ENCODE measurements at places on chromosomes 6 and 20.
A peak's percentile ranks its signal among the peaks of the same experiment; 100 is the strongest.

DNA sequence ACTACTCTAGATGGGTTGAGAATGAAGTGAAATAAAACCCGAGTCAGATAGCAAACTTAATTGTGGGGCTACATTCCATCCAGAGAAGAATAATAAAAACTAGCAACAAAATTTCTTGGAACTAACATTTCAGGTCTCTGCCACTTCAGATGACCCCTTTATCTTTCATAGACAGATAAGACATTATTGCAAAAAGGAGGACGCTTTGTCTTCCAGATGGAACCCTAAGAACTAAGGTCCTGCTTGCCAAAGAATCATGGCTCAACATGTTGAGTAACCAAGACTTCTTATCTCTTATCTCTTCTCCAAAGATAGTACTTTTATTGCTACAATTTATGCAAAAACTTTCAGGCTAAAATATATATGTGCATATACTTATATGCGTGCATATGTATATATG, 221.1 kb upstream of the PREP start:
- no peak for DNase-seq

DNA sequence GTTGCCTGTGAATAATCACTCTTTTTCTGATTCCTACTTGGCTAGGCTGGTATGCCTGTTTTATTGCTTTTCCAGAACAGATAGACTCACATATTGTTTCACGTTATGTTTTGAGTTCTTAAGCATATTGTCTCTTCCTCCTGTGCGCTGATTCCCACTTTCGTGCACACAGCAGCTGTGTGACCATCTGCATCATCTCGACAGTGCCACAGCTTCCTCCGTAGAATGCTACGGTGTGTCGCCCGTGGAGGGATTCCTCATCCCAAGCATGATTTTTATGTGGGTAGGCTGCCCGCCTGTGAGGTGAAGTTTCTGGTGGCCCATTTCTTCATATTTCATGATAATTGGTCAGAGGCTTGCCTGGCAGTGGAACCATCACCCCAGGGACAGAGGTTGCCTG, 31.8 kb downstream of the PLCB4 start:
- peak; percentile 90 for DNase-seq

GRCh38 chr6:83365931-83366330, 64.9 kb downstream of the ME1 start:
- peak; percentile 52 for DNase-seq

- DNase-seq = no peak
Measured at GRCh38 chr20:44211177-44212039, 837 bp upstream of the OSER1 start.

DNA sequence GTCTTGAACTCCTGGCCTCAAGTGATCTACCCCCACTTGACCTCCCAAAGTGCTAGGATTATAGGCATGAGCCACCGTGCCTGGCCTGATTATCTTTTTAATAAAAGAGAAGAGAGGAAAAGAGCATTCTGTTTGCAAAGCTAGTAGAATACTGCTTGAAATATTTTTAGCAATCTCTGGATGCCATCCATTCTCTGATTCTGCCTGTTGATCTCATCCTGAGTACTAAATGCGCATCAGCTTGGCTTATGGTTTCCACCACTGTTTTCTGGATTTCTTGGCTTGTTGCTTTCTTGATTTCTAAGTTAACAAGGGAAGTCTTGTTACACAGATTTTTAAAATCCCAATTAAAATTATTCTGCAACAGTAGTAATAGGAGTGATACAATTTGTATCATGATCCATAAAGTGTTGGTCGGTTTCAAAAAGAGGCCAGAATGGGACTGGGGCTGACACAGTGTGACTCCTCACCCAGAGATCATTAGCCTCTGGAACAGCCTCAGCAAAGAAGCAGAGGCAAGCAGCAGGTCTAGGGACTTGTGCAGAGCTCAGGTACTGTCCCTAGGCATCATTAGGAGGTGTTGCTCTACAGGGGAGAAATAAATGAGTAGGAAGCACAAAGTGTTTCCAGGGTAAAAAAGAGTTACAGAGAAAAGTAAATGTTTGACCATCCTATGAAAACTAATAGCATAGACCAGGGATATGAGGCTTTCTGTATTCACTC, 17.8 kb upstream of the SLC16A10 start:
- DNase-seq = no peak

DNA sequence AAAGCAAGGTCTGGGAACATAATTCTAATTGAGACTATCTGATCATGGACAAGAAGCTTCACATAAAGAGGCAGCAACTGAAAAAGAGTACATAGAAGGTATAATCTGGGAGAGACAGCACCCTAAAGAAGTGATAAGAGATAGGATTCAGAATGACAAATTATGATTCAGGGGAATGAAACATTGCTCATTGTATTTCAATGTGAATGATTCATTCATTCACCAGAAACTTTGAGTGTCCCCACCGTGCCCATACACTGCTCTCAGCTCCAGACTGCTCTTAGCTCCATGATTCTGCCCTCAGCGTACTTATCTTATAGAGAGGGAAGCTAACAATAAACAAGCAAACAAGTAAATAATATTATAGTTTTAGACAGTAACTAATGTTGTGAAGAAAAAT, 329.3 kb upstream of the IRAK1BP1 start:
- no peak for DNase-seq
